ENCODE measurements at places on chromosomes 7 and 10.

DNA sequence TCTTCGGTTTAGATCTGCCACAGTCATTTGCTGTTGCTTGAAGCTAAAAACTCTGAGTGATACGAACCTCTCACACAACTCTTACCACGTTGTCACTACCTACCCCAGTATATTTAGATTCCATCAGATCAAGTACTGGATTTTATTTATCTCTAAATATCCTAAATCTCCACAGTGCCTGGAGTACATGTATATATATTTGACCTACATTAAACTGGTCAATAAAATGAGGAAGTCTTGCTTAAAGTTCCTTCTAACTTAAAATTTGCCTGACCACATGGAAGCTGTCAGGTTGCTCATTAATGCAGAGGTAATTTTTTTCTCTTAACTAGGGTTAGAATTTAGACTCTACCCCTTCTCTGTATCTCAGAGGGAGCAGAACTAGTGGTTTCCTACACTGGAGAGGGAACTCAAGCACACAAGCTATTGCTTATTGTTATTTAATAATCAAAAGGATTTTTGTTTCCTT is 3.1 kb upstream of the MACC1 start:
- DNase-seq = no peak

DNA sequence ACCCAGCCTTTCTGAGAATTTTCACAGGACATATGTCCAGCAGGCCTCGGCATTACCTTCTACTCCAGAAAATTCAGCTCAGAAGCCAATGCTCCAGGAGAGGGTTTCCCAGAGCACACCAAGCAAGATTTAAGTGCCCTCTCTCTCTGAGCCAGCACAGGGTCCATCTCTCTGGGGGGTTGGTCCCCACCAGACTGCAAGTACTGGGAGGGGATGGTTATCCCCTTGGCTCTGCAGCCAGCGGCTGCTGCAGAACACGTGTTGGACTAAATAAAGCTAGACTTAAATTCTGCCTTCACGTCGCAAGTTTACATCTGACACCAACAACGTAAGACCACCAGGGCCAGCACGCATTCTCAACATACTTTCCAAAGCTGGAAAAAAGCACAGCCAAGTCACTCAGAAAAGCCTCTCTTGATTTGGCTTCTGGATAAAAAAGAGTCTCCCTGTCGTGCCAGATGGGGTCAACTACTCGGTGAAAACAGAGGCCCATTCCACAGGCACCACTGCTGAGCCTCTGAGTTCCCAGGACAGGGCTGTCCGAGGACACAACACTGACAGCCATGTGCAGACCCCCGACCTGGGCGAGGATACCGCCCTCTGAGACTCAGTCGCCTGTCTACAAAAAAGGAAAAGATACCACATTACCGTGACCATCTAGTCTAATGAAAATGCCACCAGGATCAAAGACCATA is 77.3 kb downstream of the CTBP2 start:
- DNase-seq = no peak

DNA sequence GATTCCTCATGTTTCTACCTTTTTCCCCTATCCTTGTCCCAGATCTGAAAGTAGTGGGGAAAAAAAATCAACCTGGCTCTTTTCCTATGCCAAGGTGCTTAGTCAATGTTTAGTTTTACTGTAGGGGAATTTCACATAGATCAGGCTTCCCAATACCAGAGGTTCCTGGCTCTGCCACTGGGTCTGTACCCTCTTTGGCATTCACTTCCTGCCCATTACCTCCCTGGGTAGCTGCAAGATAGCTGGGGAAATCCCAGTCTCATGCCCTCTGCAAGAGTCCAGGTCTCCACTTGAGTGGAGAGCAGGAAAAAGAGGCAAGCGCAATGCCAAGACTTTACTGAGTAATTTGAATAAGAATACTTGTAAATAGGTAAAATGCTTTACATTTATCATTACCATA is 3.5 kb upstream of the BPGM start:
- DNase-seq = no peak

DNA sequence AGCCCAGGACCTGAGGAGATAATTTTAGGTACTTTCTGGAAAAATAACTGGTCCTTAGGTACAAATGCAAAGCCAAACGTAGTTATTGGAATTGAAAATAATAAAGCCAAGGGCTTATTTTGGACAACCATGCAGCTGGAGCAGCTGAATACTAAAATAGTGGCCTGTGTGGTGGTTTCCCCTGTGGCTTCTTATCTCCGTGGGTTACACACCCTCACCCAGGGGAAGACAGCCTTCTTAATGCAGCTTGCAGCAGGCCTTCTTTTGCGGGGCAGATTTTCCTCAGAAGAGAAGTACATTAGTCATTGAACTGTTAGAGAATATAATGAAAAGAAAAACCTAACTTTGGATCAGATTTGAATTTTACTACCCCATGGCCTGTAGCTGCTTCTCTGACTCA is 133.5 kb downstream of the ST7 start:
- DNase-seq = no peak

GRCh38 chr10:34001087-34001580 is 666.7 kb upstream of the NRP1 start:
- no peak for DNase-seq

DNA sequence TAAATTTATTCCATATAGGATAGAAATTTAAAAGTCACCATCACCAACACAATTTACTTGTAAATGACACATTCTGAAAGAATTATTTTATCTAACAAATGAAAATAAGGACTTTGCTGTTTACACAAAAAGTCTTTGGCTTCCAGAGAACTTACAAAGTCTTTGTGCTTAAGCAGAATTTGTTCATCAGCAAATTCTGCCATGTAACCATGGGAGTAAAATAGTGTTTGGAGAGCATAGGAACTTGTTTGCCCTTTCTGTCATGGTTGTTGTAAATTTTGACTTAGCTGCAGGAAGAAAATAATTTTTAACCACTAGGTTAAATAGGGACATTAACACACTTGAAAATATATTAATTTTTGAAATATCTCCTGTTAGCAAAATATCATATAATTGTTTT is 15.2 kb downstream of the FGL2 start:
- DNase-seq = no peak

- no peak for DNase-seq
Observed at GRCh38 chr7:41116817-41117216, 586.1 kb downstream of the INHBA start.

DNA sequence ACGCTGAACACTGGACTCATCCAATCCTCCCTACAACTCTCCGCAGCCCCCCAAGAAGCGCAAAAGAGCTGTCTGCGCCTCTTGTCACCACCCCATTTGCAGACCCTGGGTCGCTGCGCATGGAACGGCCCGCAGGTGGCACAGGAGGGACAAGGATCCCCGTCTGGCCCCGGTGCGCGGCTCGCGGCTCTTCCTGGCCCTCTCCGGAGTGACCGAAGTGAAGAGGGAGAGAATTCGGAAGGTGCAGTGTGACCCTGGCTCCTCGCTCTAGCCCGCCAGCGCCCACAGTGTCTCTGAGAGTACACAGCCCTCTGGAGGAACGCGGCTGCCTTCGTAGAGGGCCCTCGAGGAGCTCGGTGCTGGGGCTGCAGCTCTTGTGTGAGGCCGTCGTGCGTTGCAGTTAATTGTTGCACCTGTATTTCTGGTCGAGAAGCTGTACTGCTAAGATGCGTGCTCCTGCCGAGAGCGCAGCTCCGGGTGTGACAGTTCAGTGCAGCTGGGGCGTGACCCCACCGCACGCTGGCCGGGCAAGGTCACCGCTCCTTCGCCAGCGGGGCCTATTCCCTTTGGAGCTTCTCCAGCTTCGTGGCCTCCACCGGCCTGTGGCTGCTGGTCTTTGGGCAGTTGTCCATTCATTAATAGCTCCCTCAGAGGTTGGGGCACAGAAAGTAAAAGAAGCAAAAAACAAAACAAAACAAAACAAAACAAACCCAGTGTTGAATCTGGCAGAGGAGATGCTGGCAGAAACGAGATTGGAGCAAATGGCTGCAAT is 119.0 kb downstream of the SEC23IP start:
- DNase-seq = no peak

- no peak for DNase-seq
Observed at GRCh38 chr7:20302891-20303290, 27.8 kb upstream of the ITGB8 start.
